ENCODE measurements at places on chromosomes 7 and 10. TPM values are rescaled to one million over a fixed set of nuclear protein-coding genes. Genes with fewer than 3 reads are reported as not detected.
A peak's percentile ranks its signal among the peaks of the same experiment; 100 is the strongest.

The PTN gene
- 18.3 TPM for total RNA-seq

DNA sequence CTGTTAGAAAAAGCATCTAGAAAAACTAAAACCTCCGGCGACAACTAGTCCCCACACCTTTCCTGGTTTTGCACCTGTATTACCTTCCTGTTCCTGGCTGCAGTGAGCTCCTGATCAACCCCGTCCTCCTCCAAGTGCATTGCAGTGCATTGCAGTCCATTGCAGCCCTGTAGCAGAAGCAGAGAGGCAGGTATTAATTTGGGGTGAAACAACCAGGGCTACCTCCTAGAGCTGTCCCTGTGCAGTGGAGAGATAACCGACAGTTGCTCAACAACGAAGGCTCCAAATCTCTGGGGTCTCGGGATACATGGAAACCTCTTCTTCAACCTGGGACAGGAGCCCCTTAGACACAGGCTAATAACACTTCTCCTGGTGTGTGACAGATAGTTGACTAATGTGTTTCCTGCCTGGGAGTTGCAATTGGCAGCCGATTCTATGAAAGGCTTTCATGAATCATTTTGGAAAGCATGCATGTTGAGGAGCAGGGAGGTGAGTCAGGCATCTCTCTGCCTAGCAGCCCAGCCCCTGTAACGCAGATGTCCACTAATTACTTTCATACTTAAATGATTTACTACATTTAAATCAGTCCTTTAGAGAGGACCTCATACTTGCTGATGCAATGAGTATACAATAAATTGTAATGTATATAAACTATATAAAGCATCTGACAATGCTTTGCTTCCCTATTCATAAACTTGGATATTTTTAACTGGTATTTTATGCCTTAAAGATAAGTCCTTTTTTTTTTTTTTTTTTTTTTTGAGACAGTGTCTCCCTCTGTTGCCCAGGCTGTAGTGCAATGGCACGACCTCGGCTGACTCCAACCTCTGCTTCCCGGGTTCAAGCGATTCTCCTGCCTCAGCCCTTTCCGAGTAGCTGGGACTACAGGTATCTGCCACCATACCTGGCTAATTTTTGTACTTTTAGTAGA, 59.0 kb downstream of the PRR15 start:
- DNase-seq, result peak; percentile 33

DNA sequence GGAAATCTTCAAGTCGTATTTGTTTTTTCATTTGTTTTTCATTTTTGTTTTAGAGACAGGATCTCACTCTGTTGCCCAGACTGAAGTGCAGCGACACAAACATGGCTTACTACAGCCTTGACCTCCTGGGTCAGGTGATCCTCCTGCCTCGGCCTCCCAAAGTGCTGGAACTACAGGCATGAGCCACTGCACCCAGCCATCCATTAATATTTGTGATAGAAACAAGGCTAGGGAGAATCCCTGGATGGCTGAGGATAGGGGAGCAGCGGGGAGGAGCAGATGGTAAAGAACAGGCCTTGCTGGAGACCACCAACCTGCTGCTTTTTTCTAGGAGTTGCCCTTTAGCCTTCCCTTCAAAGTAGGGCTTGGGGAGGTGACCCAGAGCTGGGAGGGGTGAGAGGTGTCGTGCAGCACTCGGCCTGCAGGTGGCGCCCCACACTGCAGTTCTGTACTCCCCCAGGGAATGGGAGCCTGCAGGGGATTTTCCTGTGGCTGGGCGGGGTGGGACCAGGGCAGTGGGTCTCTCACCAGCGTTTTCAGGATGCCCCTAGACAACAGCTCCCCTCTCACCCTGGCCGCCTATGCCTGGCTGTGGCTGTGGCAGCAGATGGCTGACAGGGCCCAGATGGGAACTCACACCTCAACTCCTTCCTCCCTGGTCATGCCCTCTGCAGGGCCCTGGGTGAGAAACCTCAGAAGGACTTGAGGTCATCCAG, 12.6 kb upstream of the CDH23 start:
- DNase-seq, result peak; percentile 75

The ASNS gene
- 17.9 TPM for total RNA-seq

DNA sequence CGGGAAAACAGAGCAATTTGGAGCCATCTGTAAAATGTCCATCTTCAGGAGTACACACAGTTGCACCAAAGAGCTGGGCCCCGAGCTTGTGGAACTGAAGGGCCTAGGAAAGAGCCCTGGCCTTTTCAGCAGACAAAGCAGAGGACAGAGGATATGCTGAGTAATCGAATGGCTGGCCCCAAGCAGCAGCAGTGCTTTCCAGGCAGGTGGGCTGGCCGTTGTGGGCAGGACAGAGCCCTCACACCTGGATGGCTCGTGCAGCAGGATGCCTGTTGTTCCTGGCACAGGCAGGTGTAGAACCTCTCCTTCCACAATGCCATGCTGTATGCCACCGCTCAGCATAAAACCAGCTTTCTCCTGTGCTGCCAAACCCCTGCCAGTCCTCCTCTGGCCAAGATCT, 32.5 kb upstream of the TNS3 start:
- DNase-seq, result no peak

GRCh38 chr7:1238931-1239802, 6.5 kb downstream of the UNCX start:
- no peak for DNase-seq

The DLX5 gene
- total RNA-seq, result 0.50 TPM

GRCh38 chr7:155468785-155469148, 10.8 kb downstream of the EN2 start:
- DNase-seq, result no peak

The PNLIP gene
- not detected for total RNA-seq

DNA sequence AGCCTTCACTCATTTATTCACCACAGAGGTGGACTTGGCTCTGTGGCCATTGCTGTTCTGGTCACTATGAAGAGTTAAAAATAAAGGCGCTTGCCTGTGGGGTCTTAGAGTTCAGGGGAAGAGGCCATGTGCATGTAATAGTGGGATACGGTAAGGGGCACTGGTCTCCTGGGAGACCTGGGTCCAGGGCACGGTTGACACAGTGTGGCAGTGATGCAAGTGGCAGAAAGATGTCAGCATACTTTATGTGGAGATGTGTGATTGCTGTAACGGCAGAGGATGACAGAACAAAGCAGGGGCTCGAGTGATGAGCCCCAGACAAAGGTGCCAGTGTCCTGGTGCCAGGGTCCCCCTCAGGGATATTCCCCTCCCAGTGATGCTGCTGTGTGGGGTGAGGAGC, 8.6 kb downstream of the ZSCAN25 start:
- DNase-seq, result no peak

The UNCX gene
- not detected for total RNA-seq

GRCh38 chr10:89414146-89414878, at the start of gene IFIT5:
Gene IFIT5, plus strand, starts transcription at chr10:89414568. Its CDS starts 231 bp downstream, at chr10:89414799.
- DNase-seq, result peak; percentile 79

DNA sequence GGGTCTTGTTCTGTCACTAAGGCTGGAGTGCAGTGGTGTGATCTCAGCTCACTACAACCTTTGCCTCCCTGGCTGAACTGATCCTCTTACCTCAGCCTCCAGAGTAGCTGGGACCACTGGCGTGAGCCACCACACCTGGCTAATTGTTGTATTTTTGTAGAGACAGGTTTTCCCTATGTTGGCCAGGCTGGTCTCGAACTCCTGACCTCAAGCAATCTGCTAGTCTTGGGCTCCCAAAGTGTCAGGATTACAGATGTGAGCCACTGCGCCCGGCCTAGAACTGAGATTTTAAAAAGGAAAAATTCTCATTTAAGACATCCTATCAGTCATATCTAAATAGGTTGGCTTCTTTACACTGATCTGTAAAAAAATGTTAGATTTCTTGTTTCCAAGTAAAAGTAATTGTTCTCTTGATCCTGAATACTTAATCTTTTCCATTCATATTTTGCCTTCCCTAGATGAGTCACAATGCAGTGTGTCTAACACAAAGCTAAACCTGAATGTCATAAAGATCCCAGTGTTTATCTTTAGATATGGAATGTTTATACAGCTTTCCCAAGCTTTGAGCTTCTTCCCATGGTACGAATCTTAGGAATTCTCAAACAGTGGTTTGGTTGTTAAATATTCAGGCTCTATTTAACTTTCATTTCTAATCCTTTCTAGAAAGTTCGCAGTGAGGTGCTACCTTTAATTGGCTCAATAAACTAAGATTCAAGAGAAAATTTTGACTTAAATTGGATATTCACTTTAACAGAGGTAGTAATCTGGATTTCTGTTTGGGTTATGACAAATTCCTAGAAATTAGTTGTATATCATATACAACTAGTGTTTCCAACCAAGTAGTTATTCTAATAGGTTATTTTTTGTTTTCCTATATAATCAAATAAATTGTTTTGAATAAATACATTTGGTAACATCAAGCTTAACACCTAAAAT, 12.1 kb upstream of the LAMB1 start:
- DNase-seq, result no peak

- no peak for DNase-seq
Measured at GRCh38 chr10:71466330-71466729, 69.6 kb downstream of the CDH23 start.

GRCh38 chr7:137810248-137810647, 36.5 kb downstream of the DGKI start:
- no peak for DNase-seq

DNA sequence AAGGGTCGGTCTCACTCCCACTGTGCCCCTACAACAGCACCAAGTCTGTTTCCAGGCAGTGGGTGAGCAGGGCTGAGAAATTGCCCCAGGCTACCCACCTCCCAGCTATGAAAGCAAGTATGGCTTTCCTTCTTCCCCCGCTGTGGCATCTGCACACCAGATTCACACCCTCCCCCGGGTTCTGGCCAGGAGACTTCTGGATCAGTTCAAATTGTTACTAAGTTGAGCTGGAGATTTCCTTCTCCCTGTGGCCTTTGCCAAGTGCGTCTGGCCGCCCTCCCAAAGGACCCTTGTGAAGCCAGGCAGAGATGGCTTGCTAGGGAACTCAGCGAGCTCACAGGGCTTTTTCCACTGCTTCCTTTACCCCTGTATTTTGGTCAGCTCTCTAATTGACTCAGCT, 555.4 kb downstream of the SH2D4B start:
- DNase-seq, result no peak

The CTAGE15 gene
- not detected for total RNA-seq

The HIPK2 gene
- 123 TPM for total RNA-seq

The XRCC2 gene
- total RNA-seq, result 1.4 TPM

The C7orf57 gene
- not detected for total RNA-seq

DNA sequence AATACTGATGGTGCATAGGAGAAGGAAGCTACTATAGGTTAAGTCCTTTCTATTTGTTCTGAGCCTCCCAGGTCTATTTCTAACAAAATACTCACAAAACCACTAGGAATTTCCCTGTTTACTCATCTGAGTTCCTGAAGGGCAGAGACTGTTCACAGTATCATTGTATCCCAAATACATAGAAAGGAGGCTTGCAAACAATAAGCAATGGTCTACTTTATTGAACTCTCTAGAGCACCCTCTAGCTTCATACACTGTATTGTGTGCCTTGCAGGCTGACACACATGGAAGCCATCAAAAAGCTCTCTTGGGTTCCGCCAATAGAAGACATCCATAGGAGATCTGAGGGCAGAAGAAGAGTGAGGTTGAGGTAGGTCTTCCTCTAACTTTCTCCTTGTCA, 826.1 kb downstream of the GRM8 start:
- DNase-seq, result no peak

The PSD gene
- 2.3 TPM for total RNA-seq

DNA sequence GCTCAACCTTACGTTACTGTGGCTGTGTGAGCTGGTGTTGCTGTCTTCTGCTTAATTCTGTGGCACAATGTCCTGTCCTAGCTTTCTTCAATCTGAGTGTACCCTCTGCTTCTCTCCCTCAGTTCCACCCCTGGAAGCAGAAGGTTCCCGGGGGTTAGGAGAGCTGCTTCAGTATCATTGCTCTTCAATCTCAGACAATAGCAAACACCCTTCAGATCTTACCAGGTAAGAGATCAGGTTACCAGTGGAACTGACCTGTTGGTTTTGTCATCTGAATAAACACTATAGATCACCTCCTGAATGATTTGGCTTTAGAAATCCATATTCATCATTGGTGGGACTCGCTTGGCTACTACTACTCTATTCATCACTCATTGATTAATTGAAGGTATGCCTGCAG, 48.4 kb downstream of the DNAJB9 start:
- no peak for DNase-seq

The SLC18A3 gene
- total RNA-seq, result not detected

The ZNF485 gene
- total RNA-seq, result 2.8 TPM

DNA sequence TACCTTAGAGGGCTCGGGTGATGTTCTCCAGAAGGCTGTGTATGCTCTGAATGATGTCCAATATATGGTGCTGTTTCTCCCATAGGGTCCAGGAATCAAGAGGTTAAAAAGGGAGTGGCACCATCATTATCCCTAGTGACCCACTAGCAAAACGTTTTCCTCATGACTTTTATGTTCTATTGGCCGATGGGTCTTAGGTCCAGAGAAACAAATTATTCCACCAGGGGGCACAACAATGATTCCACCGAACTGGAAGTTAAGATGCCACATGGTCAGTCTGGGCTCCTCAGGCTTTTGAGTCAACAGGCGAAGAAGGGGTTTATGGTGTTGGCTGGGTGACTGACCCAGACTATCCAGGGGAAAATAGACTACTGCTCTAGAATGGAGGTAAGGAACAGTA, 256.1 kb downstream of the COBL start:
- DNase-seq, result no peak

DNA sequence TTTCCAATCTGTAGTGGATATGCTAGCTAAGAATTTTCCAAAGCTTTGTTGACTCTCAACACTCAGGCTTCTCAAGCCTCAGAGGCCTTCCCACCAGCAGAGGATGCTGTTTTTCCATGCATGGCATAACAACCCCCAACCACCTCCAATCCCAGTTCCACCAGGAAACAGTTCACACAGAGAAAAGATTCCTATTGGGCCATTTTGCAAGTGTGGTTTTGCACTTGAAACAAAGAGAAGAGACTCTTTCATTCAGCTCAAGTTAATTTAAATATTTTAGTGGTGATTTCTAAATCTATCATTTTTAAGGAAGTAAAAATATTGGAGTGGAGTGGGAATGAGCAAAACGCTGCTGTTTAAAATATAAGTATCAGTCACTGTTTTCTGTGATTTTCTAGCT, 105.6 kb upstream of the COL1A2 start:
- peak; percentile 67 for DNase-seq

GRCh38 chr10:27998954-27999275, at the start of gene ODAD2:
Gene ODAD2, minus strand, starts transcription at chr10:27999079. Its CDS starts 3,937 bp downstream, at chr10:27995142.
- DNase-seq, result no peak

GRCh38 chr10:73478636-73479035, 17.2 kb downstream of the PPP3CB start:
- DNase-seq, result no peak

GRCh38 chr7:121557034-121557892, 161.2 kb upstream of the FAM3C start:
- DNase-seq, result no peak

DNA sequence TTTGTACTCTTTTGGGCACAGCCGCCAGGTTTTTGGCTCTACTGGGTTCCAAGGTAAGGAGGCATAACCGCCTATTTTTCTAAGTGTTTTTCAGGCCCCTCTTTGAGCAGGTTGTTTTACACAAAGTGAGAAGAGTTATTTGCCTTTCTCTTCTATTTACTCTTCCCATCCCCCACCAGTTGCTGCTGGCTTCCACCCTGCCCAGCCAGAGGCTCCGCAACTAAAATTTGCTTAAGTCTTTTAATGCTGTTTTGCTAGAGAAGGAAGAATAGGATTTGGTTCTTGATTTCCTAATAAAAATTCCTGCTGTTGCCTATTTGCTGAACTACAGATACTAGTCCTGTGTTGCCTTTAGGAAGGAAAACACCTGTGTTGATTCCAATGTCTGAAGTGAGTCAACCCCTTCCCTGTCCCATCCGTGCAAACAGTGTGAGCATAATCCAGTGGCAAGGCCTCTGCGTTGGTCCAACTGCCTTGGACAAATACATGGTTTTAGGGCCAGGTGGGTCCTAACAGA, 1.9 kb downstream of the PLA2G12B start:
- DNase-seq, result no peak

The FGFBP3 gene
- 0.53 TPM for total RNA-seq
